IPS DF 19.7 (cell line): ENCODE measurements at places on chromosomes 4 and X.

GRCh38 chr4:122508083-122508482 lies 51.6 kb upstream of the IL2 start:
- DNase-seq: no peak

- no peak for DNase-seq
Measured at GRCh38 chr4:96073461-96073860, 233.6 kb downstream of the PDHA2 start.

GRCh38 chrX:13893826-13894225 lies 76.9 kb upstream of the GPM6B start:
- DNase-seq: peak; percentile 9

DNA sequence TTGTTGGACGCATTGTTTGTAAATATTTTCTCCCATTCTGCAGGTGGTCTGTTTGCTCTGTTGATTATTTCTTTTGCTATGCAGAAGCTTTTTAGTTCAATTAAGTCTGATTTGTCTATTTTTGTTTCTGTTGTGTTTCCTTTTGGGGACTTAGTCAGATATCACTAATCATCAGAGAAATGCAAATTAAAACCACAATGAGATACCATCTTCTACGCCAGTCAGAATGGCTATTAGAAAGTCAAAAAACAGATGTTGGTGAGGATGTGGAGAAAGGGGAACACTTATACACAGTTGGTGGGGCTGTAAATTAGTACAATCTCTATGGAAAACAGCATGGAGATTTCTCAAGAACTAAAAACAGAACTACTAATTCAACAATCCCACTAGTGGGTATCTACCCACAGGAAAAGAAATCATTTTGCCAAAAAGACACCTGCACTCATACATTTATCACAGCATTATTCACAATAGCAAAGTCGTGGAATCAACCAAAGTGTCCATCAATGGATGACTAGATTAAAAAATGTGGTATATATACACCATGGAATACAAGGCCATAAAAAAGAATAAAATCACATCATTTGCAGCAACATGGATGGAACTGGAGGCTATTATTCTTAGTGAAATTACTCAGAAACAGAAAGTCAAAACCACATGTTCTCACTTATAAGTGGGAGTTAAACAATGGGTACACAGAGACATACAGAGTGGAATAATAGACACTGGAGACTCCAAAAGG lies 8.1 kb downstream of the COQ2 start:
- no peak for DNase-seq

GRCh38 chr4:6338951-6339817 lies 69.5 kb downstream of the WFS1 start:
- DNase-seq: no peak

- no peak for DNase-seq
Measured at GRCh38 chrX:13533726-13534125, 35.7 kb upstream of the EGFL6 start.

- no peak for DNase-seq
Measured at GRCh38 chr4:175789647-175790046, 22.4 kb downstream of the GPM6A start.

DNA sequence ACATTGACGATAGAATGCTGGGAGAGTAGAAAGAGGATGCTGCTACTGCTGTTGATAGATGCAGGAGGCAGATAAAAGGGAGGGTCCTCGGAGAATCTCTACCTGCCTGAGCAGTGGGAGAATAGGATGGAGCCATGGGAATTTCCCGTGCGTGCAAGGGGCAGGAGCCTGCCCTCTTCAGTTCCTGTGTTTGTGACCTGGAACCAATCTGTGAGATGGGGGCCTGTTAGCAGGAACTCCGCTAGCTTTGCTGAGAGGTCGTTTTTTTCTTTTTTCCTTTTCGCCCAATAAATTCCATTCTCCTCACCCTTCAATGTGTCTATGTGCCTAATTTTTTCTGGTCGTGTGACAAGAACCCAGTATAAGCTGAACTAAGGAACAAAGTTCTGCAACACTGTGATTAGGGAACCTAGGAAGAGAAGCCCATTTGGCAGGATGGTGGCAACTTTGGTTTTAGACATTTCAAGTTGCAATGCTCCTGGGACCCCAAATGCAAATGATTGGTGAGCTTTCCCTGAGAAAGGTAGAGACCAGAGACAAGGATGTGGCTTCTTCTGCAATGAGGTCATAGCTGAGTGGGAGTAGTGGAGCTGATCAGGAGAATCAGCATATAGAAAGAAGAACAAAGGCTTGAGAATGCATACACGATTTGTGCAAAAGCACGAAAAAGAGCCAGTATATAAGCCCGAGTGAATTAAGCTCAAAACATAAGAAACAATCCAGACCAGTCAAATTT lies 23.9 kb downstream of the SLC39A8 start:
- DNase-seq: no peak

GRCh38 chr4:55635741-55636655 lies at the start of gene NMU:
Gene NMU, minus strand, starts transcription at chr4:55636298. Its CDS starts 106 bp downstream, at chr4:55636192.
- no peak for DNase-seq

DNA sequence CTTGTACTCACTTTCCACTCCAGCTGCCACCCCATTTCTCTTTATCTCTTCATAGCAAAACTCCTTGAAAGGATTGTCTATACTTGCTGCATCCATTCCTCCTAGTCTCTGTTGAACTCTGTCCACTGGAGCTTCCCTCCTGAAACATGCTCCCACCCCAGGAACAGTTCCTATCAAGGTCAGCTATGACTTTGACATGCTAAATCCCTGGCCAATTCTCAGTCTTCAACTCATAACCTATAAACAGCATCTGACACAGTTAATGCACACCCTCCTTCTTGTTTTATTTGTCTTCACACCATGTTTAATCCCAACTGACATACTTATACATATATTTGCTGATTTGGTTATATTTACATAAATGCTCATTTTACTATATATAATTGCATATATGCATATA lies 47.8 kb downstream of the SPARCL1 start:
- no peak for DNase-seq

DNA sequence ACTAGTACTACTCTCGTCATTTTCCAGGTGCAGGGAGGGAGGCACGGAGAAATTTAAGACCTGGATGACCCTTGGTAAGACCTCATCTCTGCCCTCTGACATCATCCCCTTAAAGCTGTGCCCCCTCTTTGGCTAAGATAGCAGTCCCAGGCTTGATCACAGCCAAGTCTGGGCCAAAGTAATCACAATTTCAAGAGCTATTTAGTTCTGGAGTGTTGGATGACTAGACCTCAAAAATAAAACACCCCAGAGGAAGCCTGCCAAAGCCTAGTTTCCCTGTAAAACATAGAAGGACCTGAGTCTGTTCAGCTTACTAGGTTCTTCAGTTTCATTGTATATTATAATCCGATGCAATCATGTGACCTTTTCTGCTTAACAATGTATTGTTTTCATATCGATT lies 144.6 kb upstream of the ARHGEF9 start:
- no peak for DNase-seq

- no peak for DNase-seq
Measured at GRCh38 chr4:102308032-102308799, 37.1 kb downstream of the SLC39A8 start.

- no peak for DNase-seq
Measured at GRCh38 chr4:152981278-152981677, 45.2 kb downstream of the FHDC1 start.

DNA sequence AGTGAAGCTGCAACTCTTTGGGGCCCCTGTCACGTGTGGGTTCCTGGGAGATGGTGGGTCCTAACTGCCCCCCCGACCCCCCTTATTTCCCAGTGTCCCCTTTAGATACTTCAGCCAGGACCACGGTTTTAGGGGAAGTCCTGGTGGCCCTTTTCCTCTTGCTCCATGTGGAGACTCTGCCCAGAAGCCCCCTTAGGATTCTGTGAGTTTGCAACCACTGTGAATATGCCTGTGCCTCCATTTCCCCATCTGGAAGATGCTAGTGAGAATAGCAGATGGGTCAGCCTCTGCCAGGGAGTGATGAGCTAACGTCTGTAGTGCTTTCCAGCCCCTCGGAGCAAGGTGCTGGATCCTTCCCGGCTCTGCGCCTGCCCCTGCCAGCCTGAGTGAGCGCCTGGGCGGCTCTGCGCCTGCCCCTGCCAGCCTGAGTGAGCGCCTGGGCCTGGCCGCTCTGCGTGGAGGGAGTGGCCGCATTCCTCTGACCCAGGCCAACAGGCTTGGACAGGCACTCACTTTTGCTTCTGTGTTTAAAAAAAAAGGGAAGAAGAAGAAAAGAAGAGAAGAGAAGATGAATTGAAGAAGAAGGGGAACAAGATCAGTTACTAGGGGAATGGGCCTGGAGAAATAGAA lies 6.7 kb upstream of the CITED1 start:
- no peak for DNase-seq

GRCh38 chr4:16122308-16122711 lies 38.5 kb upstream of the PROM1 start:
- no peak for DNase-seq

DNA sequence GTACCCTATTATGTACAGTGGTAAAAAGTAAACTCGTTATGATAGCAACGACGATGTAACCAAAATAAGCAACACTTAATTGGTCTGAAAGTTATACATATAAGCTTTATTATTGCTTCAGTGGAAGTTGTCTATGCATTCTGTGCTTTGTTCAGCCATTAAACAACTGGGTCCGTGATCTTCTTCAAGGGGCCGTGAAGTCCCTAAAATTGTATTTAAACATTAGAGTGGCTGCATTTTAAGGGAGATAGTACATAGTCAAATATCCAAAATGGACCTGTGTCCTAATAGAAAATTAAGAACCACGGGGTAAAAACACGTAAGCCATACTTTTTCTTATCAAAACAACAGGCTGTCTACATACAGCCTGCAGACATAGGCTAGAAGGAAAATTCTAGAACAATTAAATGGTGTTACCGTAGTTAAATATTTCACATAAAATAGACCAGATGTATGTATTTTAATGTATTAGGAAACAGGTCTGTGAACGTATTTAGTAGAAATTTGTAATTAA lies 2.1 kb downstream of the GUCY1A1 start:
- no peak for DNase-seq

- DNase-seq: no peak
Measured at GRCh38 chrX:132394591-132394990, 94.2 kb downstream of the MBNL3 start.

DNA sequence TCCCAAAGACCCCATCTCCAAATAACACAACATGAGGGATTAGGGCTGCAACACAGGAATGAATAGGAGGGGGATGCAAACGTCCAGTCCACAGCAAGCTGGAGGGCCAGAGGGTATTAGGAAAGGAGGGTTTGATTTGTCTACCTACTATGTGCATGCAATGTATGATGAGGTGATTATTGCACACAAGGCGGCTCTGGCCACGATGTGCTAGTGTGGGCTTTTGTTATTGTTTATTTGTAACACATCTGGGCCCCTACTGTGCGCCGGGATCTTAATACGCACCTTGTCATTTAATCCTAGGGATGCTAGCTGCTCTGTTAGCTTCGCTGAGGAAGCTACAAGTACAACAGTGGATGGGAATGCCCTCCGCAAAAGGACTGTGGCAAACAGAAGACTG lies 19.5 kb downstream of the SH3KBP1 start:
- DNase-seq: no peak

GRCh38 chr4:40388239-40388638 lies 53.1 kb downstream of the CHRNA9 start:
- peak; percentile 28 for DNase-seq

DNA sequence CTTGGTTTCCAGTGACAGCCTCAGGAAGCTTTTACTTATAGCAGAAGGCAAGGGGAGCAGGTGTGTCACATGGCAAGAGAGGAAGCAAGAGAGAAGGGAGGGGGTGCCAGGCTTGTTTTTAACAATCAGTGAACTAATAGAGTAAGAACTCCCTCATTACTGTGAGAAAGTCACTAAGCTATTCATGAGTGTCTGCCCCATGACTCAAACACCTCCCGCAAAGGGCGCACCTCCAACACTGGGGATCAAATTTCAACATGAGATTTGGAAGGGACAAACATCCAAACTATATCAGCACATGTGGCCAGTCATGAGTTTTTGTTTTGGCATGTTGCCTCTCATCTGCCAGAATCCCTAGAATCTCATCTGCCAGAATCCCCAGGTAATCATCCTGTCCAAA lies 183.5 kb upstream of the C1QTNF7 start:
- DNase-seq: no peak

- no peak for DNase-seq
Measured at GRCh38 chr4:185011408-185011807, 6.9 kb upstream of the HELT start.

- DNase-seq: no peak
Measured at GRCh38 chr4:1047106-1047975, 35.9 kb downstream of the FGFRL1 start.

- no peak for DNase-seq
Measured at GRCh38 chr4:2390784-2391421, 27.5 kb downstream of the ZFYVE28 start.

DNA sequence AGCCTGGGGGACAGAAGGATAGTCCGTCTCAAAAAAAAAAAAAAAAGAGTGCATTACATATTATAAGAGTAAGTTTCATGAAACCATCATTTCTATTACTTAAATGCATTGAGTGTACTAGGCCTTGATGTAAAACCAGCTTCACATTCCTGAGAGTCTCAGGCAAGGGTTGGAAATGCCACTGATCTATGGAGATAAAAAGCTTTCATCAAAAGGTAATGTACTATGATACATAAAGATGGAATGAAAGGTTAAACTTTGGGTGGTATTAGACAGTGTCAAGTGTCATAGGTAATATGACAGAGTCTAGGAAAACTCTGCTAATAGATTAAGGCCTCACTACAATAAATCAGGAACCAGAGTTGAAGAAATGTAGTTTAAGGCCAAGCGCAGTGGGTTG lies 7.4 kb downstream of the CFAP97 start:
- no peak for DNase-seq

- DNase-seq: no peak
Measured at GRCh38 chrX:119753639-119754257, 4.6 kb upstream of the SOWAHD start.

GRCh38 chrX:151153086-151153485 lies 23.3 kb upstream of the GPR50 start:
- no peak for DNase-seq

DNA sequence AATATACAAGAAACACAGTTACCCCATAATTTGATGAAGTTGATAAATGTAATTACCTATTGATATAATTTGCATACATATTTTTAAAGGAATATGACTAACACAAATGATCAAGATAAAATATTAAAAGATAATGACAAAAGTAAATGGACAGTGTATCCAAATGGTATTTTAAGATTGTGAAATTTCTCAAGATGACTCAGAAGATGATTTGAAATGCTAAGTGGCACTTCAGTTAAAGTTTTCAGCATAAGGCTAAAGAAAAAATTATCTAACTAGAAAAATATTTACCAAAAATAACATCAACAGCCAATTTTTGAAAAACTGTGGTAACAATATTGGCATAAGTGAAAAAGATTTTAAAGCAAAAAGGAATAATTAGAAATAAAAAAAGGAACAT lies 248.4 kb upstream of the NDST4 start:
- no peak for DNase-seq

GRCh38 chr4:39855909-39856512 lies 121.7 kb downstream of the PDS5A start:
- DNase-seq: no peak

- no peak for DNase-seq
Measured at GRCh38 chrX:45353456-45353855, 152.8 kb upstream of the DIPK2B start.

GRCh38 chr4:68375667-68376559 lies 26.0 kb upstream of the YTHDC1 start:
- DNase-seq: peak; percentile 47

GRCh38 chr4:73929278-73929677 lies 52.5 kb downstream of the PF4 start:
- no peak for DNase-seq
